ENCODE measurements at places on chromosomes 3 and 15.

DNA sequence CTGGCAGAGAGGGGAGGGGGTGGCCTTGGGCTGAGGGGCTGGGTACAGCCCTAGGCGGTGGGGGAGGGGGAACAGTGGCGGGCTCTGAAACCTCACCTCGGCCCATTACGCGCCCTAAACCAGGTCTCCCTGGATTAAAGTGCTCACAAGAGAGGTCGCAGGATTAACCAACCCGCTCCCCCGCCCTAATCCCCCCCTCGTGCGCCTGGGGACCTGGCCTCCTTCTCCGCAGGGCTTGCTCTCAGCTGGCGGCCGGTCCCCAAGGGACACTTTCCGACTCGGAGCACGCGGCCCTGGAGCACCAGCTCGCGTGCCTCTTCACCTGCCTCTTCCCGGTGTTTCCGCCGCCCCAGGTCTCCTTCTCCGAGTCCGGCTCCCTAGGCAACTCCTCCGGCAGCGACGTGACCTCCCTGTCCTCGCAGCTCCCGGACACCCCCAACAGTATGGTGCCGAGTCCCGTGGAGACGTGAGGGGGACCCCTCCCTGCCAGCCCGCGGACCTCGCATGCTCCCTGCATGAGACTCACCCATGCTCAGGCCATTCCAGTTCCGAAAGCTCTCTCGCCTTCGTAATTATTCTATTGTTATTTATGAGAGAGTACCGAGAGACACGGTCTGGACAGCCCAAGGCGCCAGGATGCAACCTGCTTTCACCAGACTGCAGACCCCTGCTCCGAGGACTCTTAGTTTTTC, 4.9 kb downstream of the ISL2 start:
- no peak for DNase-seq

- no peak for DNase-seq
Observed at GRCh38 chr3:198046120-198046857, 86.3 kb downstream of the LMLN start.

DNA sequence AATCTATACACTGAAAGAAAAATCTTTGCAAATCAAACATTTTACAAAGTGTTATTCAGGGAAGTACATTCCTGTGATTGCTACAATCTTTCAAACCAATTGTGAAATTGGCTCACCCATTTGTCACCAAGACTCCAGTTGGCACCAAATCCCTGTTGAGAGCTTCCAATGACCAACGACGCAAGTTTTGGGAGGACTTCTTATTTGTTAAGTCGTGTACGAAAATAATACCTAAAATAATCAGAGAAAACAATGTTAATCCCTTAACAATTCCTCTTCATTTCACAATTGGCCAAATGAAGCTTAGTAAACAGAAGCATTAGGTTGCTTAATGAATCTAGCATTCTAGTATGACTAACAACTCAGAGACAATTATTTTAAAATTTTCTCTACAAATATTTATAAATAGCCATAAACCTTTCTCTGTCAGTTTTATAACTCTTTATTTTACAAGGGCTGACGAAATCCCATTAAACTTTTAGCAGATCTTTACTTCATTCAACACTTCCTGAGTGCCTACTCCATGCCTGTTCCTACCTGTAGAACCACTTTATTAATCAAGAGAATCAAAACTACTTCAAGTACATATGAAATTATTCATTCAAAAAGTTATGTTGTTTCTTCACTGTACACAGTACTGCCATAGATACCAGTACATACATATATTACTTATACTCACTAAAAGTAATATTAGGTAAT, 24.0 kb upstream of the HGD start:
- no peak for DNase-seq

- no peak for DNase-seq
Observed at GRCh38 chr3:94985778-94986177, 922.9 kb downstream of the NSUN3 start.

- DNase-seq = no peak
Observed at GRCh38 chr15:99994849-99995248, 261.6 kb upstream of the LYSMD4 start.

- no peak for DNase-seq
Observed at GRCh38 chr3:12246497-12247163, 42.2 kb upstream of the PPARG start.

DNA sequence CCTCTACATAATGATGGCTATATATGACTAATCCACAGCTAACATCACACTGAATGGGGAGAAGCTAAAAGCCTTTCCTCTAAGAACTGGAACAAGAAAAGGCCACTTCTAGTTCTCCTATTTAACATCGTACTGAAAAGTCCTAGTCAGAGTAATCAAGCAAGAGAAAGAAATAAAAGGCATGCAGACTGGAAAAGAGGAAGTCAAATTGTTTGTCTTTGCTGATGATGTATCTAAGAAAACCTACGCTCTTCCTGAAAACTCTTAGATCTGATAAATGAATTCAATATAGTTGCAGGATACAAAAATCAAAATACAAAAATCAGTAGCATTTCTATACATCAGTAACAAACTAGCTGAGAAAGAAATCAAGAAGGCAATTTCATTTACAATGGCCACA, 116.9 kb downstream of the TP63 start:
- DNase-seq = no peak

GRCh38 chr3:61686228-61686648, 124.9 kb downstream of the PTPRG start:
- DNase-seq = no peak

DNA sequence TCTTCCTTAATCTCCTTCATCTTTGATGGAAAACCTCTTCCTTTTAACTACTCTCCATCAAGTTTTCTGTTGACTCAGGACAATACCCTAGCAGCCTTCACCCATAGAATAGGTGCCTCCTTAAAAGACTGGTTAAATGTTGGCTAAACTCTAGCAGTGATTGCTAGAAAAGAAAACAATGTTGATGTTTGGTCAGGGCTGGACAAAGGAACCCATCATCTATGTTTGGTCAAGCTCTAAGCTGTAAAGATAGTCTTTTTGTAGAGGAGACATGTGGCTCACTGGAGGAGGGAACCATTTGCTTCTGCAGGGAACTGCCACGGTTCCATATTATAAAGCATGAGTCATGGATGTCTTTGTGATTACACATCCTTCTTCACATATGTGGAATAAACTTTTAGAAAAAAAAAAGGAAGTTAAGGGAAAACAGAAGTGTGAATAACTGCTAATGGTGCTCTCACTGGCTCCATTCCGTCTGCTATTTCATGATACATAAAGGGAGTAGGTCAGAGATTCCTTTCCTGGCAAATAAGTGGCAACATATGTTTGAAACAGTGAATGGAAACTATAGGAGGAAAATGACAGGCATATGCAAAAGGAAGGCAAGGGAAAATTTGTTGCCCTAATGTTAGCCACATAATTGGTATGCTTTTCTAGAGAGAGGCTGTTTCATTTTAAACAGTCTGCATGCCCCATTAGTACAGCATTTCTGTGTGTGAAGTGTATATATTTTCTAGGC, 78.2 kb downstream of the CMSS1 start:
- DNase-seq = no peak

DNA sequence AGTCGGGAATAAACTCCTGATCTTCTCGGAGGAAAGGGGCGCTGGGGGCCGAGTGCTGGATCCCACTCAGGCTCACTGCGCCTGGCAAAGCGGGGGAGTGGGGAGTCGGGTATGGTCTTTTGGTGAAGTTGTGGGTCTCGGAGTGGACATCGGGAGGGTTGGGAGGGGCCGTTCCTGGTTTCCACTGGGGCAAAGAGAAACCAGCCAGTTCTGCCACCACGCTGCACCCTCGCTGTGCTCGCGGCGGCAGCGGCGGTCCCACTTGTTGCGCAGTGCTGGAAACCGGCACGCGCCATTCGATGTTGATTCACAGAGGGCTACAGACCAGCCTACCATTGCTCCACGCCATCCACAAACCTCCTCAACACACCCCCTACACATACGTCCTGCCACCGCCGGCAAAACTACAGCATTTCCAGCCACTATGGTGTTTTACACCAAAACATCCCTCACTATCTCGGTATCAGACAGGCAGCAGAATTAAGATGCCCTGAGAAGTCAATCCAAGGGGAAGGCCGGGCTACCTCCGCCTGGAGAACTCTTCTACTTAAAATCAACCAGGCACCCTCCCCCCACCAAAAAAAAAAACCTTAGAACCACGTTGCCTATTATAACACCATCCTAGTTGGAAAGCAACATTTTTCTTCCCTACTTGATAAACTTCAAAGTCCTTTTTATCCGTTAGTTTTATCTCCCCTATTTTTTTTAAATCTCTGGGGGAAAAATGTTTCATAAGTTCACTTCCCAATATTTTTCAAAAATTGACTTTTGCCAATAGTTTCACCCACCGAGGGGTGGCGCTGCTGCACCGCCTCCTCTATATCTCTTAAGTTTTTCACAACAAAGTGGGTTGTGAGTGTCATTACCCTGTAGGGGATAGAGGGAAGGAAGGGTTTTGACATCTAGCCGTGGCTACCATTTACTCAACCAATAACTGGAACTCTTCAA, 3.6 kb downstream of the BCL6 start:
- peak; percentile 74 for DNase-seq

- DNase-seq = no peak
Observed at GRCh38 chr3:82329300-82329699, 567.9 kb upstream of the GBE1 start.

GRCh38 chr3:70982700-70983140, 600.8 kb downstream of the FOXP1 start:
- no peak for DNase-seq

DNA sequence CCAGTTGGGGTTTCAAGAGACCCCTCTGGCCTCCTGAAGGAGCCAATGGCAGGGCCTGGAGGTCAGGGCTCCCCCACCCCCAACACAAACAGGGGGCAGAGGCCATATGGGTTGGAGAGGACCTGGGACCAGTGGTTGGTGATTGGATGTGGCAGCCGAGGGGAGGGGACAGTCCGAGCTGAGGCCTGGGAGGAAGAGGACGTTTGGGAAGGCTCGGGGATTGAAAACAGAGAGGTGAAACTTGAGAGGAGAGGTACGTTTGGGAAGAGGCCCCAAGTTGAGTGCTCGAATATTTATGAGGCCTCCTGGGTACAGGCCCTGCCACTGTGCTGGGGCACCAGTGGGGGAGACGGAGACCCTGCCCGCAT, 53.7 kb downstream of the DNAJB8 start:
- no peak for DNase-seq

- no peak for DNase-seq
Observed at GRCh38 chr3:197219619-197220018, 78.8 kb downstream of the DLG1 start.

GRCh38 chr3:27718459-27718858, 3.7 kb downstream of the EOMES start:
- DNase-seq = no peak

DNA sequence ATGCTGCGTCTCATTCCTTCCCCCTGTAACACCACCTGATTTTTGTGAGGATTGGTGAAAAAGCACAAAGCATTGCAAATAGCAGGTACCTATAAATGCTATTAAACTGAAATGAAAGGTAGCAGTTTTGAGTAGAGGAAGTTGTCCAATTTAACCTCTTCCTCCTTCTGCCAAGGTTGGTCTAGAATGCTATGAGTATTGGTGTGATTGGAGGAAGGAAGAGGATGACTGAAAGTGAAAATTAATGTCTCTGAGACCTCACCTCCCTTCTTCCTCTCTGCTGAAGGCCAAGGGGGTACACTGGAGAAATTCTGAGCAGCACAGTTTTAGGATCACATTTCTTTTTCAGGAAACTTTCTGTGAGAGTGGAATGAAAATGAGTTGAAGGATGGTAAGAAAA, 94.4 kb downstream of the DTWD1 start:
- DNase-seq = no peak

DNA sequence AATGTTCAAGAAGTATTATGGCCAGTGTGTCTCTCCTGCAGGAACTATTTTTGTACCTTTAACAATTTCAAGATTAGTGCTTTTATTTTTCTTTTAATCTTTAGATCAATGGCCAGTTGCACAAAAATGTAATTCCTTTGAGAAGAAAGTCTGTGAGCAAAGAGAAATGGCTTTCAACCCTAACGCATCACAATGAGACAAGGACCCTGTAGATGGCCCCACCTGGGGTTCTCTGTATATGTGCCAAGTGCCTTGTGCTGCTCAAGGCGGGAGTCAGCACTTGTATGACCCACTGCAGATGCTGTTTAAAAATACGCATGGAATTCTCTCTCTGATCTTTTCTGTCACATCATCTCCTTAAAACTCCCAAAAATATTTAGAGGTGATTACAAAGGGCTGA, 453.4 kb downstream of the OCA2 start:
- DNase-seq = no peak

- DNase-seq = no peak
Observed at GRCh38 chr15:60128000-60128376, 123.9 kb downstream of the FOXB1 start.

DNA sequence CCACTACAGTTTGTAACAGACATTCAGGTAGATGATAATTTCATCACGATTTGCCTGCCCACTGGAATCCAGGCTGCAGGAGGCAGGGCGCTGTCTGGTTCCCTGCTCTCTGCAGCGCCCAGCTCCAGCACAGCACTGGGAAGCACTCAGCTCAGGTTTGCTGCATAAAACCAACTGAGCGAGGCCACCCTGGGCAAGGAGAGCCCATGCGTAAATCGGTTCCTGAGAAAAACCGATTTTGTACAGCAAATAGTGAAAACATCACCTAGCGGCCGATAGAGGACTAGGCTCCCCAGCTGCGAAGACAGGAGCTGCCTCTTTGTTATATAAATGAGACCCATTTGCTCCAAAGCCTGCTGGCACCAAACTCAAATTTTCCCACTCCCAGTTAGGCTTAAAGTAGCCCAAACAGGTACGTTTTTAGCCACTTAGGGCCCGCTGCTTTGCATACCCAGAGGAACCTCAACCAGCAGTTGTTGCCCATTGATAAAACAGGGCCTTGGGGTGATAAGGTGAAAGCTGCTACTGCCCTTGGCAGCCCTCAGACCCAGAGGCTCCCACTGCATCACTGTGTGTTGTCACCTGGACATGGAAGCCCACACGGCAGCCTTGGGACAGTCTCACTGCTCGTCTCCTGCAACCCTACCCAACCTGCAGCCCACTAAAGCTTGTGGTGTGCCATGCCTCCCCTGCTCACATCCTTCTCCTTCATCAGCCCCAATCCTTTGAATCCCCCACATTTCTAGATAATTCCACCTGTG, 47.5 kb downstream of the ALDH1L1 start:
- DNase-seq = no peak

- no peak for DNase-seq
Observed at GRCh38 chr3:123270818-123271217, 69.1 kb downstream of the SEC22A start.

- DNase-seq = no peak
Observed at GRCh38 chr3:127792541-127793292, 29.6 kb downstream of the MGLL start.

DNA sequence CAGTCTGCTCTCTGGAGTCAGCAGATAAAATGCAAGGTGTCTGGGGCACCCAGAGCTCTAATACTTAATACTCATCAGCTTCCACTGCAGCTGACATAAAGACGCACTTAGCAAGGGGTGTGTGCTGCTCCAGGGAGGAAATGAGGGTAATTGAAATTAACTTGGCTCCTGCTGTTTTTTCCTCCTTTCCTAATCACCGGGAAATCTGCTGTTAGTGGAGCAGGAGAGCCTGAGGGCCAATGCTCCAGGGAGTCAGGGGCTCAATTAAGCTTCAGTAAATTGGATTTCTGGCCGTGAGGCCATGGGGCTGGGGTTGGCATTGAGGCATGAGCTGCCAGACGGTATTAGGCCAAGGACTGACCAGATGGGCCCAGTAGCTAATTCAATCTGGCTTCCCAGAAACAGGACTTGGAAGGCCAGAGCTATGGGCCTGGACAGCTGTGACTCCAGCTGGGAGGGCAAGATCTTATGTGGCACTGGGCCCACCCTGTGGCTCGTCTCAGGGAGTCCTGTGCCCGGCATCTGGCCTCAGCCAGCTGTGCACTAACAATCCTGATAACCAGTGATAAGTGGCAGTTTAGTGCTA, 30.7 kb upstream of the CHRNB4 start:
- DNase-seq = no peak
